ENCODE measurements at places on chromosomes 7 and 10.

DNA sequence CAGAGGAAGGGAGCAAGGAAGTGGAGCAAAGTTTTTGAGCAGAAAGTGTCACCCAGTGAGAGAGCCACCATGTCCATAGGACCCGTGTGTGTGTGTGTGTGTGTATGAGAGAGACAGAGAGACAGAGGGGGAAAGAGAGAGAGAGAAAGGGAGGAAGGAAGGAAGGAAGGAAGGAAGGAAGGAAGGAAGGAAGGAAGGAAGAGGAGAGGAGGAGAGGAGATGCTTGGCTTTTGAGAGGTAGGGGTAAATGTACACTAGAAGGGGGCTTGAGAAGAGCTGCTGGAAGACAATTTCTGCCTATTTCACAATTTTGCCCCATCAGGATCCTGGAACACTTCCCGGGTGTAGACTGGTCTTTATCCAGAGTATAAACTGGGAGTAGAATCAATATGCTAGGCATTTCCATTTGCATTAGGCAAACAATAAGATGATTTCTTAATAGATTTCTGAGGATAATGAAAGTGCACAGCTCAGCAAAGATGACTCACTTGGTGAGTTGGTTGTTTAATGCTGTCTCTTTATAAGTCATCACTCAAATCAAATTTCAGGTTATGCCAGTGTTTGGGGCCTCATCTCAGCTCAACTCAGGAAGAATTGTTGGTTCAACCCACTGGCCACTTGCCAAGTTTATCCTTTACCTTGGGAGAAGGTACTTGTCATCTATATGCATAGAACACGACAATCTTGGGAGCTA lies 70.0 kb upstream of the FAM13C start:
- DNase-seq = no peak

GRCh38 chr10:63684257-63684936 lies 163.2 kb downstream of the REEP3 start:
- no peak for DNase-seq

GRCh38 chr10:131743190-131744151 lies 157.3 kb upstream of the PPP2R2D start:
- DNase-seq = no peak

DNA sequence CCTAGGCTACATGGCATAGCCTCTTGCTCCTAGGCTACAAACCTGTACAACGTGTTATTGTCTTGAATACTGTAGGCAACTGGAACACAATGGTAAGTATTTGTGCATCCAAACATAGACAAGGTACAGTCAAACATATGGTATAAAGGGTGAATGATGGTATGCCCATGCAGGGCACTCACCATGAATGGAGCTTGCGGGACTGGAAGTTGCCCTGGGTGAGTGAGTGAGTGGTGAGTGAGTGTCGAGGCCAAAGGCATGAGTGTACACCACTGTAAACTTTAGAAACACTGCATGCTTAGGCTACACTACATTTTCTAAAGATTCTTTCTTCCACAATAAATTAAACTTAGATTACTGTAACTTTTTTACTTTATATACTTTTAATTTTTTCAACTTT lies 165.7 kb downstream of the PARD3 start:
- no peak for DNase-seq

- no peak for DNase-seq
Measured at GRCh38 chr7:139936760-139937310, 107.8 kb downstream of the TBXAS1 start.

GRCh38 chr7:154753226-154753625 lies 249.7 kb downstream of the PAXIP1 start:
- no peak for DNase-seq

DNA sequence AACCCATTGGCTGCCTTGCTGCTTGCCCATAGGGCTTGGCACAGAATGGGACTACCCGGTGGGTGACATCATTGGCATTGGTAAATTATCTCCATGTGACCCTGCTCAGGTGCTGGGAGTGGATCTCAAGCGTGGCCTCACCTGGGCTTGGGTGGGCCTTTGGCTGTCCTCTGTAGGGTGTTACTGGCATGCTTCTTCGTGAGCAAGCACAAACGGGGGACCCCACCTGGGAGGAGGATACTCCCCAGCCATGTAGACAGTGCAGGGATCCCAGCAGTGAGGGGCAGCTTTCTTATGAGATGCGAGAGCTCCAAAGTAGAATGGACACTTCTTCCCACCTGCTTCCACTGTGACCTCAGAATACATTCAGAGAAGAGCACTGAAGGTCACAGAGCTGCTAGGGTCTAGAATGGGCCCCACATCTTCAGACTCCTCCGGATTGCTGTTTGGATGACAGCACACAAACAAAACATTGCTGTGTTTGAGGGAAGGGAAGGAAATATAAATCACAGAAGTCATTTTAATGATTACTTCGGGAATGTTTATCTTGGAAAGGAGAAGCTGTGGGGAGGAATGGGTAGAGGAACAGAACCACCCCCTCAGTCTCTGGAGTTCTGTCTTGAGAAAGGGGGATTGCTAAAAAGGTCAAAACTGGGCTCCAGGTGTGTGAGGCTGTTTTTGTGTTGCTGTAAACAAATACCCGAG lies 75.9 kb downstream of the SH2D4B start:
- DNase-seq = no peak

DNA sequence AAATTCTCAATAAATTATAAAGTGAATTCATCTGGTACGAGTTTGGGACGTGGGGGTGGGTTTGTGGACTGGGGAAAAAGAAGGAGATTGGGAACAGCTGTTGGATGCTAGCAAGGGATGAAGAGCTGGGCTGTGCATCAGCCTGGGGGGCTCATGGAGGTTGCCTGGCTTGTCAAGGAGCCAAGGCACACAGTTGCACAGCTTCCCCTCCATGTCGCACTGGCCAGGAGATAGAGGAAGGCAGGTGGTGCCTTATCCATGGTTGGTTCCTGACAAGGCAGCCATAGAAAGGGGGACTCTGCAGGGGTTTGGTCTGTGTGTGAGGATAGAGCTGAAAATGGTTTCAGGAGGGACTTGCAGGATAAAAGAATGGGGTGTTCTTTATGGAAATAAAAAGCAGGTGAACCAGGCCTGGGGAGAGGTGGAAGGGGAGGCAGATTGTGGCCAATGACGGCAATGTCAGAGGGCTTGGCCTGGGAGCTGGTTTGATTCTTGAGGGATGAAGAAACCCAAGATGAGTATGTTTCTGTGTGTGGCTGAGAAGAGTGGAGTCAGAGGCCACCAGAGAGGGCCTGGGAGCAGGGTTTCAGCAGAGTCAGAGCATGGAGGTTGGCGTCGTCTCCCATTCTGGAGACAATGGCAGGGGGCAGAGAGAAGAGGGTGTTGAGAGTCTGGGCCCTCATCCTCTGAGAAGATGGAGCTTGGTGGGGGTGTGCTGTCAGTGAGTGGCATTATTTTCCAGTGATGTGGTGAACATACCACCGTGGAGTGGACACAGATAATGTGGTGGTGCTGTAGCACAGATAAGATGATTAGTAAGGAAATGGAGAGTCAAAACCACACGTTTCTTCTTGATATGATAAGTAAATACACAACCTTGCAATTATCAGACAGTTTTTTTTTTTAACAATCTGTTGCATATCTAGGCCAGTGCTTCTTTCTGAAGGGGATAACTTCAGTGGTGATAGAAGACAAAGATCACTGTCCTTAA lies 108.2 kb downstream of the PTPN20 start:
- DNase-seq = no peak

All from stimulated activated CD4-positive, alpha-beta T cell treated with anti-CD3 and anti-CD28 coated beads, Interleukin-4, amount 100 ng/mL, for 48 hours (primary cell).